ENCODE measurements at places on chromosomes 16 and 17. TPM values are rescaled to one million over a fixed set of nuclear protein-coding genes. Genes with fewer than 3 reads are reported as not detected.

DNA sequence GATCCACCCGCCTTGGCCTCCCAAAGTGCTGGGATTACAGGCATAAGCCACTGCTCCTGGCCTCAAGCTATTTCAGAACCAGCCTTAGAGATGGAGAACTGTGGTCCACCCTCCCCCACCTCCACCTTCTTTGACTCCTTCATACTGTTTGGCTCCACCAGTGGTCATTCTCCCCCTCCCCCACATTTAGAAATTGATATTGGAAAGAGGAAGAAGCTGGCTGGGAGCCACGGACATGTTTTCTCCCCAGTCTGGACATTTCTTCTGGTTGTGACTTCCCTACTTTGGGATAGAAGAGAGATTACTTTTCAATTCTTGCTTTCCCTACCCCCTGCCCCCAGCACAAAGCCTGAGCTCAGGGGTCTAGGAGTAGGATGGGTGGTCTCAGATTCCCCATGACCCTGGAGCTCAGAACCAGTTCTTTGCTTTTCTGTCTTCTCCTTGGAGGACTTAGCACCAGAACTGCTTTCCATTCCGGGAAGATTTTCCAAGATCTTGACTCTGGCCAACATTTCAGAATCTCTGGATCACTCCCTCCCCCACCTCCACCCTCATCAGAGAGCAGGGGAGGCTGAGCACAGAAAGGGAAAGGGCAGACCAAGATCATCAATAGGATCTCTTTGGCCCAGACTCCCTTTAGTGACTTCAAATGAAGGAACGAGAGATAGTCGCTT is 16.3 kb downstream of the CAVIN1 start:
- peaks cover 42% of the 10 kb centered on the region for H3K4me1 ChIP-seq
- no peak for DNase-seq
- H3K36me3 ChIP-seq = no peaks in the 10 kb centered on the region
- H3K27me3 ChIP-seq = no peaks in the 10 kb centered on the region

Gene SLFN14
- 0.30 TPM for polyA plus RNA-seq

DNA sequence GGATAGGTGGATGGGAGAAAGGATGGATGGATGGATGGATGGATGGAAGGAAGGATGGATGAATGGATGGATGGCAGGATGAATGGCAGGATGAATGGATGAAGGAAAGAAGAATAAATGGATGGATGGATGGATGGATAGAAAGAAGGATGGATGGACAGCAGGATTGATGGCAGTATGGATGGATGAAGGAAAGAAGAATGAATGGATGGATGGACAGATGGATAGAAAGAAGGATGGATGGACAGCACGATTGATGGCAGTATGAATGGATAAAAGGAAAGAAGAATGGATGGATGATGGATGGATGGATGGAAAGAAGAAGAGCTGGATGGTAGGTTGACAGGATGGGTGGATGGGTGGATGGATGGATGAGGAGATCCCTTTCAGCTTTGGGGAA is 9.2 kb upstream of the MYH10 start:
- H3K4me1 ChIP-seq = no peaks in the 10 kb centered on the region
- no peak overlapping the region for H3K4me3 ChIP-seq
- no peaks in the 10 kb centered on the region for H3K27me3 ChIP-seq
- H3K27ac ChIP-seq = no peak overlapping the region
- no peak for DNase-seq

- no peak for DNase-seq
- no peaks in the 10 kb centered on the region for H3K36me3 ChIP-seq
- H3K27me3 ChIP-seq = no peaks in the 10 kb centered on the region
- no peaks in the 10 kb centered on the region for H3K4me1 ChIP-seq
- H3K4me3 ChIP-seq = no peak overlapping the region
Measured at GRCh38 chr16:80703131-80704071, 101.0 kb downstream of the CDYL2 start.

Measured in testis (tissue), 5 donors.